AG09319 (cell line): ENCODE measurements at places on chromosomes 6 and 20.

DNA sequence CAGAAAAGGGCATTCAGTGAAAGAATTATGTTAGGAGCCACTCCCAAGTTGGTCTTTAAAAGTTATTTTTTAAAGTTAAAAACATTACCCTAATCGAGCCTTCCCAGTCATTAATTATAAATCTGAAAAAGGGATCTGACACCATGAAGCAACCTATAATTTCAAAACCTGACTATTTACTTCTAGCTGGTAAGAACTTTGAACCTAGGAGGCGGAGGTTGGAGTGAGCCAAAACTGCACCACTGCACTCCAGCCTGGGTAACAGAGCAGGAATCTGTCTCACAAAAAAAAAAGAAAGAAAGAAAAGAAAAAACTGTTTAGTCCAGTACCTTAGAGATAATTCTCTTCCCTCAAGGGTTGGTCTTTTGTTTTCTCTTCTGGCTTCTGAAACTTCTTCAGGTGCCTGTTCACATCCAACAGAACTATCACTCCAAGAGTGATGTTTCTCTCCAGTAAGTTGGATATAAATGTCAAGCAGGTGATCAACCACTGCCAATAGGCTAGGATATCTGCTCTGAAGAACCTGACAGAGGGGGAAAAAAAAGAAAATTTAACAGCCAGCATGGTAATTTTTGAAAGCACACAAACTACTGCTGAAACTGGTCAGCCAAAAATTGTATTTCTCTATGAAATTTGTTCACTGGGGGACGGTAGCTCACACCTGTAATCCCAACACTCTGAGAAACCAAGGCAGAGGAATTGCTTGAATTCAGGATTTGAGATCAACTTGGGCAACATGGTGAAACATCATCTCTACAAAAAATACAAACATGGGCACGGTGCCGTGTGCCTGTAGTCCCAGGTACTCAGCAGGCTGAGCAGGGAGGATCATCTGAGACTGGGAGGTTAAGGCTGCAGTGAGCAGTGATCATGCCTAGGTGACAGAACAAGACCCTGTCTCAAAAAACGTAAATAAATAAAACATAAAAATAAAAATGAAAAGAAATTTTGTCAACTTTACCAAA lies 38.2 kb downstream of the MDN1 start:
- DNase-seq = no peak

GRCh38 chr6:147103694-147104093 lies 100.5 kb upstream of the STXBP5 start:
- DNase-seq = no peak

DNA sequence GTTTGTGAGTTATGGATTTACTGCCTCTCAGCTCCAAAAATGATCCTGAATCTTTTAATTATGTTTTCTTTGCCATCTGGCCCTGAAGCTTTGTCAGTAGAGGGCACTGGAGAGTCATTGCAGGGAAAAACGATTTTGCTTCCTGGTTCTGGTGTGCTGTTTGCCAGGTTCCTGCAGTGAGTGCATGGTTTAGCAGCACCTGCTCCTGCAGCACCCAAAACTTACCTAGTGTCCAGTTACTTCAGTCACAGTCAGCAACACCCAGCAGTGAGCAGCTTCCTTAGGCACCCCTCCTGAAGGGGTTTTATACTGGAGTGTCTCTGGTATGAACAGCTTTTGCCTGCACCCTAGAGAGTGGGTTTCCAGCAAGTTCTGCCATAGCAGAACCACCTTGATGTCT lies 6.0 kb upstream of the TRIM26 start:
- DNase-seq = no peak

DNA sequence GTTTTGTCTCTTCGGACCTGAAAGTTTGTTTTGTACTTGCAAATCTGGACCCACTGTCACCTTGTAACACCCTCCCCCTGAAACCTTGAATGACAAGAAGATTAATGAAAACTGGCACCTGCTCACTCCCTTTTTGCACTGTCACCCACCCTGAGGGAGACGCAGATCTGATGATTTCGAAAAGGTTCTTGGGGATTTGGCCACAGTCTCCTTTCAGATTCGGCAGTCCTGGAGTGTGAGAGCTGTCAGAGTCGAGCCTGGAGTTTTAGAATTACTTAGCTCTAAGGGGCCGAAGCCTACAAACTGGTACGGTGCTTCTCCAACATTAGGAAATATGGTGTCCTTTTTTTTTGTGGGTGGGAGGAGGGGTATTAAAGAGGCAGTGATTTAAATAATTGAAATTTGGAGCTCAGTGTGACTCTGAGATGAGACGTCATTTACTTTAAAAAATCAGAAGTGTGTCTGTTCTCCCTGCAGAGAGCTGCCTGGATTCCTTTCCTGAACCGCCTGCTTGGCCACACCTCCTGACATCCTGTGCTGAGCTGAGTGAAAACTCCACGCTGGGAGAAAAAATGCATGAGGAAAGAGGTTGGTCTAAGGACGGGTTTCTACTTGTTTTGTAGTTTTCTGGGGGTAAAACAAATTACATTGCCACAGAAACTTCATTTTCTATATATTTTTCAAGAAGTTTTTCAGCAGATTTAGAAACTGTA lies 447.0 kb upstream of the CDH4 start:
- no peak for DNase-seq

- peak; percentile 32 for DNase-seq
These were observed 23.5 kb downstream of the CARMIL1 start for GRCh38 chr6:25302677-25303128.

DNA sequence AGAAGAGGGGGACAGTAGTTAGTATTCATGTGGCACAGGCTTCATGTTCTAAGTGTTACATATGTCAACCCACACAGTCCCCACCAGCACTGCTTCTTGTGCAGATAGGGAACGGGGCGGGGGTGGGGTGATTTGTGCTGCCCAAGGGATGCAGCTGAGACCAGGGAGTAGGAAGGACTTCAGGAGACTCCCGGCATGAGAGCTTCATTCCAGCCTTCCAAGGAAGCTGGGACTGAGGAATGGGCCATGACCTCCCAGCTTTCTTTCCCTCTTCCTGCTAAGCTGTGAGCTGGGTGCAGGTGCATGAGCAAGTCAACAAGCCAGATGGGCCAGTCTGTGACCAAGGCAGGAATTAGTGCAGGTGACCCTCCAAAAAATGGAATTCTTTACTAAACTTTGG lies 9.2 kb downstream of the BEND3 start:
- no peak for DNase-seq

DNA sequence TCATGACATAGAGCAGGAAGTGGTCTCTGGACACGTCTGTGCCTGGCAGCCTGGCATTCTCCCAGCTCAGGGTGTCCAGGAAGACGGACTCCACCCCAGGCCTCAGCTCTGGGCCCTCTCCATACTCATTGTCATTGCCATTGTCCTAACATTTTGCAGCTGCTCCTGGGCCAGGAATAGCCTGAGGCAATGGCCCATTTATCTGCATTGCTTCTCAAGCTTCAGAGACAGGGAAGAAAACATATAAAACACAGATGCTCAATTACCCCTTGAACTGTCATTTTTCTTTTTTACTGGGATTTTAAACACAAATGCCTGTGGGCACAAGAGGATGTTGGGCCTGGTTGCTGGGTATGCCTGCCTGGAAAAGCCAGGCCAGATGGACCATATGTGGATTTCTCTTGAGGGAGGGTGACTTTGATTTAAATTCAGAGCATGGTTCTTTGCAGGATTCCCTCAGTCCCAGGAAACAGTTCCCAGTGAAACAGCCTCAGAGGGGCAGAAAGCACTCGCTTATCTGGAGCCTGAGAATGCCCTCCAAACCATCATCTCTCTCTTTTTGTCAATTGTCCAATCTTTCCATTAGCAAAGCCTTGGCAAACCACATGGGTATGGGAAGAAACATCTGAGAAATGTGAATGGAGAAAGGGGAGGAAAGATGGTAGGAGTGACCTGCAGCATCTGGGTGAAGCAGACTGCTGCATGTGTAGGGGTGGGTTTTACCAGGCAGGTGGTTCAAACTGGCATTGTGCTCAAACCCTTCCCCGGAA lies 17.9 kb downstream of the LAMP5 start:
- no peak for DNase-seq

DNA sequence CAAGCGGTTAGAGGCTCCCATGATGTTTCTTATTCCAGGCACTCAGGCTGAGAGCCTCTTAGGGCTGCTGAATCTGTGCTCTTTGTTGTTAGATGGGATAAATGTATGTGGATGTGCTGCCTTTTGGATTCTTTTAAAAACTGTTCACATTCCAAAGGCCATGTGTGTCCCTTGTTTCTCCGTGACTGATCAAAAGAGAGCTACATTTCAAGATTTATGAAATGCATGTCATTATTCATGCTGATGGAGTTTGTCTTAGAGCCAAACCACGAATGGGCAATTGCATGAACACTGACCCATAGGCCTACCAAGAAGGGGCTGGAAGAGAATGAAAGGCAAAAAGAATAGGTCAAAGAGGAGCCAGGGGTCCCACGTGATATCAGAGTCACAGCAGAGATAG lies 104.9 kb upstream of the TSHZ2 start:
- DNase-seq = no peak

DNA sequence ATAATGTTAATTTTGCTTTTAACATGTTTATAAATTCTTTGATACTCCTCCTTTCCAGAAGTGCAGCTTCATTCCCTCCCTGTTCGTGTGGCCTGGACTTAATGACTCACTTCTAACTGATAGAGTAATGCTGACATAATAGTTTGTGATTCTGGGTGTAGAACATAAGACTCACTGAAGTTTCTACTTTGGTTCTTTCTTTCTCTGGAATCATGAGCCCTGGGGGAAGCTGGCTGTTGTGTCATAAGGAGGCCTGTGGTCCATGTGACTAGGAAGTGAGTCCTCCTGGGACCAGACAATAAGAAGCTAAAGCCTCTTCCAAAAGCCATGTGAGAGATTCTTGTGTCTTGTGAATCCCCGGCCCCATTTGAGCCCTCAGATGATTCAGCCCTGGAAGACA lies 30.5 kb upstream of the HLA-G start:
- no peak for DNase-seq
